Activated CD4-positive, alpha-beta T cell treated with anti-CD3 and anti-CD28 coated beads, Interleukin-2, amount 10 ng/mL, durations not matched to agents 24 days and 14 days (primary cell): ENCODE measurements at places on chromosomes 3 and 15.
A peak's percentile ranks its signal among the peaks of the same experiment; 100 is the strongest.

GRCh38 chr3:54780336-54780735, 147.5 kb downstream of the LRTM1 start:
- no peaks in the 10 kb centered on the region for H3K4me1 ChIP-seq
- no peak overlapping the region for H3K27ac ChIP-seq
- no peak overlapping the region for H3K4me3 ChIP-seq

DNA sequence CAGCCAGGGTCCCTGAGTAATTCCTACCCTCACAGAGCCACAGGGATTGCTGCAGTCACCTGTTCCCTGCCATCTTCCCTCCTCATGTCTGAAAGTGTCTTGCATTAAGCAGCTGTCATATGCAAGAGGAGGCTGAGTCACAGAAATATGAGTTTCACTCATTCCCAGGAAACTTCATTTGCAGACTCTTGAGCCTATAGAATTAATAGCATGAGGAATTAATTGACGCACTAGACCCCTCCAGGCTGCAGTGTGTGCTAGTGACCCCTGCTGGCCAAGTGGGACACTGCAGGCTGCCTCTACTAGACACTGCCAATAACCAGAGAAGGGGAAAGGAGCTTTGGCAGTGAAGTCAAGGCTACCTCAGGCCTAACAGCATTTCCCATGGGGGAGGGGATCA, 50.6 kb upstream of the SLC6A1 start:
- no peaks in the 10 kb centered on the region for H3K27me3 ChIP-seq
- peak; percentile 68 for DNase-seq
- H3K4me1 ChIP-seq: no peaks in the 10 kb centered on the region
- H3K36me3 ChIP-seq: no peaks in the 10 kb centered on the region

DNA sequence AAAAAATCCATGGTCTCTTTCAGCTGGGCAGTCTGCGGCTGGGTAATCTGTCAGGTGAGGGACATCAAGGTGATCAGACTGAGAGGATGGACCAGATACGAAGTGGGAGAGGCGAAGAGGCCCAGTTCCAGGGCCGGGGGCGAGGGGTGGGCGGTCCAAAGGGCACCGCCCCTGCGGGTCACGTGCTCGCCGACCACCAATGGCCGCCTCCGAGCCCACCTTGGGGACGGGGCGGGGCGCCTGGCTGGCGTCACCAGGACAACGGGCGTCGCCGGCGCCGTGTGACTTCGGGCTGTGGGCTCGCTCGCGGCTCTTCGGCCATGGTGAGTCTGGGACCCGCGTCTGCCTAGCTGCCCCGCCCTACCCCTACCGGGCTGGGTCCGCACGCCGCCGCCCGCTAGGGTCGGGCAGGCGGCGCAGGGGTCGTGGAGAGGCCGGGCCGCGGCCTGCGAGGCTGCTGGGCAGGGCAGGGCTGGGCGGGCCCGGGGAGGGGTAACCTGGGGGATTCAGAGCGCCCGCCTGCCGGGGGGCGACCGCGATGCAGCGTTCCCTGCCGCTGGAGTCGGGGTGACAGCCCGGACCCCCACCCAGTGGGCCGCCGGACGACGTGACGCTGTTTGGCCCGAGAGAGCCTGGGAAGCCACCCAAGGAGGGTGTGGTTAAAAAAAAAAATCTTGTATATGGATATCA, at the start of gene FBXL2:
TSS of gene FBXL2 (plus strand) at position 250 of the 690 bp plus-strand sequence. CDS start at position 321, 71 bp downstream.
- H3K27ac ChIP-seq: no peak within 1 kb of the TSS
- DNase-seq: peak; percentile 58
- H3K4me3 ChIP-seq: peak within 1 kb of the TSS; percentile 28

GRCh38 chr3:138942271-138942670, 4.7 kb downstream of the FOXL2 start:
- H3K36me3 ChIP-seq: peaks cover 9% of the 10 kb centered on the region
- no peak overlapping the region for H3K4me3 ChIP-seq
- H3K27ac ChIP-seq: no peak overlapping the region
- no peak for DNase-seq

DNA sequence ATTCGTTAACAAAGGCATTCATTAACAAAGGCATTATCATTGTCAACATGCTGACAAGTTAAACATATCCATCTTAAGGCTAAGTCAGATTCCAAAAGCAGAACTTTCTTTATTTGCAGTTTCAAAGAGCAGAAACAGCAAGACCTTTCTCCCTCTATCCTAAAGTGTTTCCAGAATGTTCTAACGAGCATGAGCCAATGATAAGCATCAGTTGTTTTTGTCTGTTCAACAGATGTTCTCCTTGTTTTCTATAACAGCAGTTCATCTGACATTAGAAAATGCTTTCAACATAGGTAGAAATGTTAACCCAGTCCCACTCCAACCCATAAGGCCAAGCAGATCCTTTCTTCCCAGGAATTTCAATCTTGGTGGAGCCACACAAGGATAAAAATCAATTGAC, 77.6 kb upstream of the POMGNT2 start:
- peaks cover 4% of the 10 kb centered on the region for H3K36me3 ChIP-seq
- H3K27me3 ChIP-seq: peaks cover 4% of the 10 kb centered on the region
- no peak for DNase-seq
- H3K4me3 ChIP-seq: no peak overlapping the region
- H3K27ac ChIP-seq: no peak overlapping the region
